ENCODE measurements at places on chromosomes 6 and 20.

DNA sequence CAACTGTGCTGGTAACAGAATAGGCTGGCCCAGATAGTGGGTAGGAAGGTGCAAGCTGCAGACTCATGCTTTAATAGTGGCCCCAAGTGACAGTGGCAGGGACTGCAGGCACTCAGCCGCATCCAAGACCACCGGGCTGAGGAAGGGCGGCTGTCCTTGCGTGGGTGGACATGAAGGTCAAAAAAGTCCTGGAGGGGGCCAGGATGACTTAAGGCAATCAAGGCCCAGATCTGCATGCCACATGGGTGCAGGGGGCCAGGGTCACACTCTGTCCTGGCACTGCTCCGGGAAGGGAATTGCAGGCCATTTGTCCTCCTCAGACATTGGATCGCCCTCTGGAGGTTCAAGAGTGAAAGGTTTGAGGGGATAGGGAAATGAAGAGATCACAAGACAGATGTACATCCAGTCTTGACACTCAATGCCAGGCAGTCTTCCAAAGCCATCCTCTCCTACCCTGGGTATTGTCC is 10.4 kb upstream of the VNN2 start:
- DNase-seq: peak; percentile 13

- DNase-seq: no peak
These were observed 9.6 kb downstream of the LEMD2 start for GRCh38 chr6:33779290-33779689.

- peak; percentile 15 for DNase-seq
These were observed 266.4 kb downstream of the HAO1 start for GRCh38 chr20:7673841-7674240.

DNA sequence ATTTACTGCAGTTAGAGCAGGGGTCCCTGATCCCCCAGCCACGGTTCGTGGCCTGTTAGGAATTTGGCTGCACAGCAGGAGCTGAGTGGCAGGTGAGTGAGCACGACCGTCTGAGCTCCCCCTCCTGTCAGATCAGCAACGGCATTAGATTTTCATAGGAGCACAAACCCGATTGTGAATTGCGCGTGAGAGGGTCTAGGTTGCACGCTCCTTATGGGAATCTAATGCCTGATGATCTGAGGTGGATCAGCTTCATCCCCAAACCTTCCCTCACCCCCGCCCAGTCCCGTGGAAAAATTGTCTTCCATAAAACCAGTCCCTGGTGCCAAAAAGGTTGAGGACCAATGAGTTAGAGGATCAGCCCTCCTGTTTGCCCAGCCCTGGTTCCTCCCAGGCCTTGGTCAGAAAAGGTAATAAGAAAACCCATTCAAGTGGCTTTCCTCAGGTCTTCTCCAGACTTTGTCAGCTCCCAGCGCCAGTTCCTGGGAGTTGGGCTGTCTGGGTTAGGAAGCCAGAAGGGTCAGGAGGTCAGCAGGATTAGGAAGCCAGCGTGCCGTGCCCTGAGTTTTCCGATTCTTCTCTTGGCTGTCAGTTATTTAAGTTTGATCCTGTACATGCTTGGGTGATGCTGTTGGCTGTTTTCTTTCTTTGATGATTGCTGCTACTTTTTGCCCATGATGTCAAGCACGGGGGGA is 139.9 kb upstream of the PMEPA1 start:
- DNase-seq: no peak

DNA sequence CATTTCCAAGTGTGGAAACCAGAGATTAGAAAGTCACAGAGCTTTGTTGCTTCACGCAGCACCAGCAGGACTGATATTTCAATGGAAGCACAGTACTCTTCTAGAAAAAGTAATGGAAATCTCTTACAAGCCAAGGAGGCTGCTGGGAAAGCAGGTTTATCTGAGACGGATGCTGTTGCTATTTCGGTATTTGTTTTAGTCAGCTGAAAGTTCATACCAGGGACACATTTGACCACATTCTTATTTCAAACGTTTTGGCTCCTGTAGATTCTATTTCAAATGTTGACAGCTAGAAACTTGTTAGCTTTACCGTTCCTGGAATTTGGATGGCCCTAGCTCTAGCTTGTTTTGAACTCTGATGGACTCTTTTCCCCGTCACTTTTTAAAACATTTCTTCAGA is 3.7 kb upstream of the TMEM242 start:
- no peak for DNase-seq

- peak; percentile 59 for DNase-seq
These were observed 44.4 kb downstream of the DSTN start for GRCh38 chr20:17614176-17614811.

DNA sequence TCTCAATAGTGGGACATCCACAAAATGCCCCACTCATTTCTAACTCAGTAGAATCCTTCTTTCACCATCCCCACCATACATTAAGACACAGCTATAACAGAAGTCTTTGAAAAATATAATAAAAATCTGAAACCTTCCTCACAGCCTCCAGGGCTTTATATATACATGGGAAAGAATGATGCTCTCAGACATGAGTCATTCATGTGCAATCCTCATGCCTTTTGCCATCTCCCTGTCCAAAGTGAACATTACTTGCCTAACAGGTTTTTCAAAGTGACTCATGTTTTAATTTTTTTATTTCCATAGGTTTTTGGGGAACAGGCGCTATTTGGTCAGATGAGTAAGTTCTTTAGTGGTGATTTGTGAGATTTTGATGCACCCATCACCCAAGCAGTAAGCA is 162.7 kb downstream of the RALGAPA2 start:
- DNase-seq: peak; percentile 90

GRCh38 chr20:21499641-21500040 is 14.2 kb downstream of the NKX2-2 start:
- no peak for DNase-seq

- no peak for DNase-seq
These were observed 755.9 kb downstream of the KIF16B start for GRCh38 chr20:15817351-15817750.

DNA sequence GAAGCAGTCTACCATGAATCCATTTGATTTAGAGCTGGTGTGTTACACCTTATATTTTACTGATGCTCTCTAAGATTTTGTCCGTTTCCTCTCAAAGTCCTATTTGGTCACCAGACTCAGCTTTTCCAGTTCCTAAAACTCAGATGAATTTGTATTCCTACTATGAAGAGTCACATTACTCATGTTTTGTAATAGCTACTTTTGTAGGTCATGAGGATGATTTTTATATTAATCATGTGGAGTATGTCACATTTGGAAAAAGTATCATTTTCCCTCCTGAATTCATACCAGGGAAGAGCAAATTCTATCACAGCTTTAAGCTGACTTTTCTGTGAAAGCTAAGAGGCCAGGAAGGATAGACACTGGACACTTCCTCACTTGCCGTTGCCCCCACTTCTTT is 140.6 kb upstream of the SCGN start:
- peak; percentile 42 for DNase-seq

DNA sequence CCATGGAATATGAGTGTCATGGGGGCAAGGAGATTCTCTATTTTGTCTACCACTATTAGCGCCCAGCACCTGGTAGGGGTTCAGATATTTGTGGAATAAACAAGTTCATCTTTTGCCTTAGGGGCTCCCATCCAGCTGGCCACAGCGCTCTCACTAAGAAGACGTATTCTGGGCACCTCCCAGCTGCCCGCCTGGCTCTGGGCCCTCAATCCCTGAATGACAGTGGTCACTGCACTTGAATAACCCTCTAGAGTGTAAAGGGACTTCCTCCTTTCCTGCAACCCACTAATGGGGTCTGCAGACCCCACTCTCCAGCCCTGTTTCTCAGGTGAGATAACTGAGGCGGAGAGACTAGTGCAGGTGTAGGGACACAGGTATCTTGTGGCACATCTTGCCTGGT is 36.2 kb downstream of the SNX5 start:
- DNase-seq: no peak

DNA sequence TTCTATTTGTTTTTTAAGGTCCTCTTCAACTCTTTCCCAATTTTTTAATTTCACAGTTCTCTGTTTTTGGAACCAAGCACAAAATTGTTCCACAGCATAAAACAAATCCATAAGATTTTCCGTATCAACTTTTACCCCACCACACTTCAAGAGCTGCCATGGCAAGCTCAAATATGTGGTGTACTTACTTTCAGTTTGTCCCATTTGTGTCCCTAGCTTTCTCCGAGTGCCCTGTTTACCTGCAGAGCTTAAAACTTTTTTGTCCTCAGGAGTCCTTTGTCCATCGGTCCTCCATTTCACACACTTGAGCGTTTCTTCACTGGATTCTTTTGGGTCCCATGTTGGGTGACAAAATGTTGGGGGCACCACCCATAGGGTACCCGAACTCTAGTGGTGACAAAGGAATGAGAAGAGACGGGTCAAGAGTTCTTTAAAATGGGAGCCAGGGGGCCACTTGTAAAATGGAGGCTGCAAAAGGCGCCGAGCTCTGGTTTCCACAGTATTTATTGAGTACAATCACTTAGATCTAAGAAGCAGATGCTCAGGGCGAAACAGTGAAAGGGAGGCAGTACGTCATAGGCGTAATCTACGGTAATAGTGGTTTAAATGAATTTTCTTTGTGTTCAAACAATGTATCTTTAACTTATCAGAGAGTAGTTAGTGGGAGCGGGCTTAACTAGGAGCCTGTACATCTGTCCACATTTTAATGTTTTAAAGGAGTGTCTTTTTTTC is 39.8 kb upstream of the SERINC1 start:
- no peak for DNase-seq

- DNase-seq: no peak
These were observed 17.8 kb downstream of the SYNDIG1 start for GRCh38 chr20:24487240-24487639.

DNA sequence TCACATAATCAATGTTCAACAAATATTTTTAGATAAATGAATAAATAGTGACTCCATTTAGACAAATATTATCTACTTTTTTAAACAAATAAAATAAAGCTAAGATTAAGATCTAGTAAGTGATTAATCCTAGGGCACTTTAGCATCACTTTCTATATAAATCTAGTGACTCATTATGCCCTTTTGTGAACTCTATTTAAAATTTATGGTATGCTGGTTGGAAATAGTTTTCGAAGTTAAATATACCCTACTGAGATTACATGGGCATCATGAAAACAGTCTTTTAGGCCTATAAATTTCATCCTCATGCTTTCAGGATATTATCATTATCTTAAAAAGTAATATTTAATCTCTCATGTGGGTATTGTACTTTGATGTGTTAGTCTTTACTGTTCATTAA is 140.4 kb upstream of the UFL1 start:
- no peak for DNase-seq

DNA sequence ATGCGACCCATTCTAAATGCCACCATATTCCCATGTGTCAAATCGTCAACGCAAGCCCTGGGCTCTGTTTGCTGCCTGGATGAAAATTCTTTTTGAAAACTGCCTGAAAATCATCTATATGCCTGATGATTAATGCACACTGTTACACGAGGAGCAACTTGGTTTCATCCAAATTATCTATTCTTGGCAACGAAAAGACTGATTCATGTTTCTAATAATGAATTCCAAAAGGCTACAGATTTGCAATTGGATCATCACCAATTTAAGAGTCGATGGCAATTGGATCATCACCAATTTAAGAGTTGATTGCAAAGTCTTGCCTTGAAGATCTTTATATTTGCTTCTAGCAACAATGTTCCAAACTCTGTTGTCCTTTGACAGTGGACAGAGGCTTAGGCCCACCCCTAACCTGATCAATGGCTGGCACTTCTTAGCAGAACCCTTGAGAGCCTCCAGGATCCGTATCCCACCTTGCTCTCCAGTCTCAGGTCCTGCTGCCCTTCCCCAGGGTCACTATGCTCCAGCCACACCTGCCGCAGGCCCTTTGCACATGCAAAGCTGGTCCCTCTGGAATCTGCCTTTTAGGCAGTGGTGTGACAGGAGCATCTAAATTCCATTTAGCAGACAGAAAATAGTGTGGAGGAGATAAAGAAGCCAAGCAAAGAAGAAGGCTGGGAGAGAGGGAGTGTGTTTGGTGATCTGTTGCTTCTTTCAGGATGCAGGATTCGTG is 460.9 kb upstream of the SULF2 start:
- no peak for DNase-seq

DNA sequence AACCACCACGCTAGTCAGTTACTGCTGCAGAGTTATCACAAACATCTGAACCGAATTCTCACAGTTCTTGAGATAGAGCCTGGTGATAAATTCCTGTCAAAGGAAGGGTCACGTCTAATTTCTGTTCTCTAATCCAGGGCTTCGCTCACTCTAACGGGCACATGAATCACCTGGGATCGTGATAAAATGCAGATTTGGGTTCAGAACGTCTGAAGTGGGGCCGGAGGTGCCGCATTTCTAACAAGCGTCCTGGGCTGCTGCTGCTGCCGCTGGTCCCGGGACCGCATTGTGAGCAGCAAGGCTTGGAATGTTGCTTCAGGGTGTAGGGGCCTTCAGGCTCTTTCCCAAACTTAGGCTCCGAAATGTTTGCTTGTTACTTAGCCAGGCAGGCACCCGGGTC is 264.1 kb downstream of the CDC5L start:
- peak; percentile 88 for DNase-seq

DNA sequence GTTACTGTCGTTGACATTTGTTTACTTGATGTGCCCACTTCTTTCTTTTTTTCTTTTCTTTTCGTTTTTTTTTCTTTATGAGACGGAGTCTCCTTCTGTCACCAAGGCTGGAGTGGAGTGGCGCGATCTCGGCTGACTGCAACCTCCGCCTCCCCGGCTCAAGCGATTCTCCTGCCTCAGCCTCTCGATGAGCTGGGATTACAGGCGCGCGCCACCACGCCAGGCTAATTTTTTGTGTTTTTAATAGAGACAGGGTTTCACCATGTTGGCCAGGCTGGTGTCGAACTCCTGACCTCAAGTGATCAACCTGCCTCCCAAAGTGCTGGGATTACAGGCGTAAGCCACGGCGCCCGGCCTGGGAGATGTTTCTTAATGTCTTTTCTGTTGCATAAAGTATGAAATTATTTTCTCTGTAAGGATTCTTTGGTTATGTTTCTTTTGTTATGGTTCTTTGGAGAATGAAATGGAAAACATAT is 33.3 kb upstream of the PRSS16 start:
- DNase-seq: no peak

DNA sequence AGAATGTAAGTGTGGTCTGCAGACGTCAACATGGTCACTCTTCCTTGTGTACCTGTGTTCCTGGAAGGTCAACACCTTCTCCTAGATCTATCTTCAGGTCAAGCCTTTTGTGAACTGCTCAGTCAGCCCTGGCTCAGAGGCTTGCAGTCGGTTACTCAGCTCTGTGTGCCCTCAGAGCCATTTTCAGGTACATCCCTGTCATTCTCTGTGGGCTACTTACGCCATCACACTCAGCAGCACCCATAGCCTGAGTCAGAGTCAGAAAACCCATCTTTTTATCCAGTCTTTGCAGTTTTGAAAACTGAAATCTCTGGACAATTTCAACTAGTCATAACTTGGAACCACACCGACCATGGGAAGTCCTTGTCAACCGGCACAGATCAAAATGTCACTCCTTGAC is 35.3 kb downstream of the TGM3 start:
- no peak for DNase-seq

DNA sequence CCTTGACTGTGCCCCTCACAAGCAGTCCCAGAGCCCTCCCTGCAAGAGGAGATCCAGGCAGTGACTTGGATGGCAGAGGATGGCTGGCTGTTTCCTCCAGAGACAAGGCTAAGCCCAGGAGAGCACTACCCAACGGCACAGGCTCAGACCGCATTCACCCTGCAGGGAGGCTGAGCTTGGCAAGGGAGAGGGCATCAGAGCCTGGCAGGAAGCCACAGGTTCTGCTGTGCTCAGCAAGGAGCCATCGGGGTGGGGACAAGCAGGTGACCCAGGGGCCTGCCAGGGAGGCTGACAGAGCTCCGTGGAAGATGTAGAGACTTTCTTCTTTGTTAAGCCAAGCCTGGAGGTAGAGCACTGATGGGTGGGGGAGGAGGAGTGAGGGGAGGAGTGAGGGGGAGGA is 159.2 kb upstream of the CST7 start:
- DNase-seq: no peak

Data from EH (cell line).